ENCODE measurements at places on chromosomes 13 and 19.

DNA sequence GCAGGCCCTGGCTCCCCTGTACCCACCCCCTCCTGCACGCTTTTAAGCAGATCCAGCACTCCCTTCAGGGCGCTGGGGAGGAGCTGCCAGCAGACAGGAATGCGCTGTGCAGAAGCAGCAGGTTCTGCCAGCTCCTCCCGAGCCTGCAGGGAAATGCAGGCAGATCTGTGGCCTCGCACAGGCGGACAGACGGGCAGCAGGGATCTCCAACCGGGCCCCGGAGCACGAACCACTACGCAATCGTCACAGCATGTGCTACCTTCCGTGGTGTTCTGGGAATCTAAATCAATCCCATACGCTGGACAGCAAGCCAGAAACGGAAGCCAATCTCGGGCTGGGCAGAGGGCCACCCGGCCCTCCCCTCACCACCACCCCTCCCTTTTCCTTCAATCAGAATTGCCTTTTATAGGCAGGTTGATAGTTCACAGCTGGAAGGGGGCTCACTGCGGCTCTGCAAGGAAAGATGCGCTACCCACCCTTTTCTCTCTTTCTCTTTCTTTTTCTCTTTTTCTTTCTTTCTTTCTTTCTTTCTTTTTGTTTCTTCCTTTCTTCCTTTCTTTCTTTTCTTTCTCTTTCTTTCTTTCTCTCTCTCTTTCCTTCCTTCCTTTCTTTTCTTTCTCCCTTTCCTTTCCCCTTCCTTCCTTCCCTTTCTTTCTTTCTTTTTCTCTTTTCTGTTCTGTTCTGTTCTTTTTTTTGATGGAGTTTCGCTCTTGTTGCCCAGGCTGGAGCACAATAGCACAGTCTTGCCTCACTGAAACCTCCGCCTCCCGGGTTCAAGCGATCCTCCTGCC lies 99.9 kb downstream of the GNG7 start:
- DNase-seq = no peak

DNA sequence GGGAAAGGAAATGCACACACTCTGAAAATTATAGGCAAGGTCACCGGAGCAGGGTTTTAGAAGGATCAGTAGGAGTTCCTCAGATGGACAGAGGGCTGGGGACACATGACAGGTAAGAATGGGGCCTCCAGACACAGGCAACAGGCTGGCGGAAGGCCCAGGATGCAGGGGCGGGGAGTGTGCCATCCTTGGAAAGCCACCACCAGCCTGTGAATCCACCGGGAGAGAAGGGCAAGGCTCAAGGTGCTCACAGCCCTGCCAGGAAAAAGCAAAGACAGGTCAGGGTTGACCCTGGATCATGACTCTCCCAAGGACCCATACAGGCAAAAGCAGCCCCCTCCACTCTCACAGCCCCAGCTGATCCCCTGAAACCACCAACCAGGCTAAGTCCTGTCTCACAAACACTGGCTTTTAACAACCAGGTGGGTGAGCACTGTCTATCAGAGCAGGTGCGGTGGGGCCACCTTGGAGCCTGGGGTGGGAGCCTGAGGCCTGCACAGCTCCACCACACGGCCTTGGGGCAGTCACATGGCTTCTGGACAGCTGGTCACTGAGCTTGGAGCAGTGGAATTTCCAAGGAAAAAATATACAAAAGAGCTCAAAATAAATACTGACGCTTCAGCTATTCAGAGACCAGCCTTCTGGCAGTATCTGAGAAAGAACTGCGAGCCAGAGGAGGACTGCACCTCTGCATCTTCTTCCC lies 35.2 kb upstream of the ISYNA1 start:
- DNase-seq = no peak

GRCh38 chr19:39672473-39672872 lies 16.8 kb downstream of the LGALS16 start:
- no peak for DNase-seq

- DNase-seq = no peak
These were observed 172.0 kb downstream of the TSHZ3 start for GRCh38 chr19:31177246-31177645.

DNA sequence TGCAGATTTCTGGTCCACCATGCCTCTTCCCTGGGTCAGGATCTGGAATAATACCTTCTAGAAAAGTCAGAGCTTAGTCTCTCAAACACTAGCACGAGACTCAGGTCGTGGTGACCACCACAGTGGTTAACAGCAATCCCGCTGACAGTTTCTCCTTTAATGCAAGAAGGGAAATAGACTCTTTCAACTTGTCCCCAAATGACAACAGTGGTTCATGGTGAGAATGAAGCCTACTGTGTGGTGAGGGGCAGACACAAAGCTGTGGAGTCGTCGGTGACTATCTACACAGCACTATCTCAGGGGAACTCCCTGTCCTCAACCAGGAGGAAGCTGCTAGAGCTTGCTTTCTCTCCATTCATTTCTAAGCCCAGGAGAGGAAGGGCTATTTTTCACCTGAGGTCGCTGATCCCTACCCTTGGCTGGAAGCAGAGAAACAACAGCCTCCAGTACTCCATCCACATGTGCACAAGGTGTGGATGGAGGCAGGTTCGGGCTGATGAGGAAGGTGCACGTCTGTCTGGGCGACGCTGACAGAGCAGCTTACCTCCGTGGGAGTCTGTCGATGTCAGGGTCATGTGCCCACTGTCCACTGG lies 72.4 kb downstream of the STK24 start:
- no peak for DNase-seq

DNA sequence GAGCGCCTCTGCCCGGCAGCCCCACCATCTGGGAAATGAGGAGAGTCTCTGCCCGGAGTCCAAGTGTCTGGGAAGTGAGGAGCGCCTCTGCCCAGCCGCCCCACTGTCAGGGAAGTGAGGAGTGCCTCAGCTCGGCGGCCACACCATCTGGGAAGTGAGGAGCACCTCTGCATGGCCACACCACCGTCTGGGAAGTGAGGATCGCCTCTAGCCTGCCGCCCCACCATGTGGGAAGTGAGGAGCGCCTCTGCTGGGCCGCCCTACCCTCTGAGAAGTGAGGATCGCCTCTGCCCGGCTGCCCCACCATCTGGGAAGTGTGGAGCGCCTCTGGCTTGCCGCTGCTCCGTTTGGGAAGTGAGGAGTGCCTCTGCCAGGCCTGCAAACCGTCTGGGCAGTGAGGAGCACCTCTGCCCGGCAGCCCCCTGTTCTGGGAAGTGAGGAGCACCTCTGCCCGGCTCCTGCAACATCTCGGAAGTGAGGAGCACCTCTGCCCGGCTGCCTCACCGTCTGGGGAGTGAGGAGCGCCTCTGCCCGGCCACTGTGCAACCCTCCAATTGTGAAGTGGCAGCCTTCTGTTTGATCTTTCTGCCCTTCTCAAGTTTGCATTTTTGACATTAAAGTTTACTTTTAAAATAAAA lies 60.8 kb upstream of the CEACAM21 start:
- no peak for DNase-seq

- DNase-seq = no peak
These were observed 16.0 kb downstream of the ZNF44 start for GRCh38 chr19:12278713-12279112.

GRCh38 chr19:37329686-37330085 lies 41.2 kb upstream of the ZNF527 start:
- DNase-seq = no peak

DNA sequence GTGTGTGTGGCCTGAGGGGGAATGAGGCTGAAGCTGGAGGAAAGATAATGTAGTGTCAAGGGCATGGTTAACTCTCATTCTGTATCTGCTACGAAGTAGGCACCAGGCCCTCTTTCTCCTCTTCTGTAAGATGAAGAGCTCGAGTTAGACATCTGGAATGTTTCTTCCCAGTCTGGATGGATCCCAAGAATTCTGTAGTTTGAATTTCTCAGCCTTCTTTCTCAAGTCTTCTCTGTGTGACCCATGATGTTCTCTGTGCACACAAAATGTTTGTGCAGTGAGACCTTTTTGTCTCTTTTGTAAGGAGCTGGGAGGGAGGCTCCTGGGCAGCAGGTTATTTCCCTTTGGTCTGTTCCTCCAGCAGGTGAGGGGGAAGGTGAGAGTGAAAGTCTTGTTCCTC lies 13.7 kb downstream of the FGF9 start:
- DNase-seq = no peak

GRCh38 chr19:38514812-38515633 lies 81.5 kb downstream of the RYR1 start:
- peak; percentile 86 for DNase-seq

DNA sequence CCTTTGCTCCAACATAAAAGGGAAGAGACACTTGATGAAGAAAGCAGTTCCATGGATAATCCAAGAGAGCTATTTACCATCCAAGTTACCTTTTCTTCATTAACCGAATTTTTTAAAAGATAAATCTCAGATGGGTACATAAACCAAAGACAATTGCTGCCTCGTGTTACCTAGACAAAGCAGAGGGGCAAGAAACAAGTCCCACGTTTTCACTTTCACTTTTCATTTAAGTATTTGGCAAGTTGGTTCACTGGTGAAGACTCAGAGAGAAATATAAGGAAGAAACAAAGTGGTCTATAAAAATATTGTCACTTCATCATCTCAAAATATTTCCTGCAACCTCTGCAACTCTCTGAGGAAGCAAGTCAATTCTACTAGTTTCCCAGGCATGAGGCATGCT lies 446.1 kb downstream of the FGF14 start:
- no peak for DNase-seq

GRCh38 chr19:8654591-8655339 lies 24.3 kb downstream of the NFILZ start:
- DNase-seq = peak; percentile 83

- DNase-seq = no peak
These were observed 198.4 kb upstream of the SLITRK6 start for GRCh38 chr13:85997587-85997986.

- no peak for DNase-seq
These were observed 38.7 kb upstream of the PCDH8 start for GRCh38 chr13:52887165-52887564.

DNA sequence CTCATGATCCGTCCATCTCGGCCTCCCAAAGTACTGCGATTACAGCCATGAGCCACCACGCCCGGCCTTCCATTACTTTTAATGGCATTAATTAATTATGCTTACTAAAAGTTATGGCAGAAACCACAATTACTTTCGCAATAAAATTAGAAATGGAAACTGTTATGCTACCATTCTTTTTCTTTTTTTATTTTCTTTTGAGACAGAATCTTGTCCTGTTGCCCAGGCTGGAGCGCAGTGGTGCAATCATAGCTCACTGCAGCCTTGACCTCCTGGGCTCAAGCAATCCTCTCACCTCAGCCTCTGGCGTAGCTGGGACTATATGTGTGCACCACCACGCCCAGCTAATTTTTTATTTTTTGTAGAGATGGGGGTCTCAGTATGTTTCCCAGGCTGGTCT lies 4.6 kb upstream of the BST2 start:
- no peak for DNase-seq

GRCh38 chr19:4744451-4745174 lies 21.0 kb upstream of the DPP9 start:
- DNase-seq = no peak

DNA sequence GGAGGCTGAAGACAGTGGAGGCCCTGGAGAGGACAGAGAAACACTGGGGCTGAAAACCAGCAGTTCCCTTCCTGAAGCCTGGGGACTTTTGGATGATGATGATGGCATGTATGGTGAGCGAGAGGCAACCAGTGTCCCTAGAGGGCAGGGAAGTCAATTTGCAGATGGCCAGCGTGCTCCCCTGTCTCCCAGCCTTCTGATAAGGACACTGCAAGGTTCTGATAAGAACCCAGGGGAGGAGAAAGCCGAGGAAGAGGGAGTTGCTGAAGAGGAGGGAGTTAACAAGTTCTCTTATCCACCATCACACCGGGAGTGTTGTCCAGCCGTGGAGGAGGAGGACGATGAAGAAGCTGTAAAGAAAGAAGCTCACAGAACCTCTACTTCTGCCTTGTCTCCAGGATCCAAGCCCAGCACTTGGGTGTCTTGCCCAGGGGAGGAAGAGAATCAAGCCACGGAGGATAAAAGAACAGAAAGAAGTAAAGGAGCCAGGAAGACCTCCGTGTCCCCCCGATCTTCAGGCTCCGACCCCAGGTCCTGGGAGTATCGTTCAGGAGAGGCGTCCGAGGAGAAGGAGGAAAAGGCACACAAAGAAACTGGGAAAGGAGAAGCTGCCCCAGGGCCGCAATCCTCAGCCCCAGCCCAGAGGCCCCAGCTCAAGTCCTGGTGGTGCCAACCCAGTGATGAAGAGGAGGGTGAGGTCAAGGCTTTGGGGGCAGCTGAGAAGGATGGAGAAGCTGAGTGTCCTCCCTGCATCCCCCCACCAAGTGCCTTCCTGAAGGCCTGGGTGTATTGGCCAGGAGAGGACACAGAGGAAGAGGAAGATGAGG lies 1.5 kb downstream of the PPP1R15A start:
- DNase-seq = no peak

GRCh38 chr13:26254583-26255111 lies 718 bp downstream of the CDK8 start:
- peak; percentile 16 for DNase-seq

DNA sequence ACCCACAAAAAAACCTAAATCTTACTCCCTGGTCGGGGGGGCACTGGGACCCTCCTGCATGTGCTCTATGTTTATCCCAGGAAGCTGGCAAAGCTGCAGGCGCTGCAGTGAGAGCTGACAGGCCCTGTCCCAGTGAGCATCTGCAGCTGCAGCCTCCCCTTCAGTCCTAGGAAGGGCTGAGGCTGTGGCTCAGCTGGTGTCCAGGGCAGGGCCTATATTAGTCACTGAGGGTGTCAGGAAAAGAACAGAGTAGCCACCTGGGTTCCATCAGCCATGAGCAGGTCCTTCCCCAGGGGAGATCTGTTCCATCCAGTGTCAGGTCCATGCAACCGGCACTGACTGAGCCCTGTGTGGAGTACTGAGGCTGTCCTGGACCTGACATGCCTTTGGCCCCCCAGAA lies 120.5 kb downstream of the TNFRSF19 start:
- no peak for DNase-seq

- DNase-seq = no peak
These were observed 96.0 kb downstream of the UBL3 start for GRCh38 chr13:29754473-29754806.

- no peak for DNase-seq
These were observed 4.9 kb upstream of the SBK3 start for GRCh38 chr19:55550321-55550650.

- no peak for DNase-seq
These were observed 275.3 kb upstream of the KLF12 start for GRCh38 chr13:74409551-74409950.

GRCh38 chr13:52711286-52711685 lies 28.3 kb downstream of the CNMD start:
- no peak for DNase-seq

DNA sequence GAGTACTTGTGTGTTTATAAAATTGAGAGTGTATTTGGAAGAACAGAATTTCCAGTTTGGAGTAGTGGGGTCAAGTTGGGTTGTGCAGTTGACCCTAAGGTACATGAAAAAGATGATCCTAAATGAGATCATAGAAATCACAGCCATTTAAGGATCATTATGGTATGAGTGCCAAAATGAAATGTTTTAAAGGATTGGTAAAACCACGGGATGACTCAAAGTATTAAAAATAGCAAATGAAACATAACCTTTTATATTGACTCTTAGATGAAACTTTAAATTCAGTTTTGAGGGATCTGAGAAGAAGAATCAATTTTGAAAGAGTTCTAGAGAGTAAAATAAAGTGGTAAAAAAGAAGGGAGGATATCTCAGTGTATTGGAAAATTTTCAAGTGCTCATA lies 773.8 kb downstream of the GPC5 start:
- DNase-seq = no peak

GRCh38 chr13:107205318-107206104 lies 637.6 kb upstream of the ARGLU1 start:
- peak; percentile 46 for DNase-seq
